ENCODE measurements at places on chromosomes 6 and 20.

DNA sequence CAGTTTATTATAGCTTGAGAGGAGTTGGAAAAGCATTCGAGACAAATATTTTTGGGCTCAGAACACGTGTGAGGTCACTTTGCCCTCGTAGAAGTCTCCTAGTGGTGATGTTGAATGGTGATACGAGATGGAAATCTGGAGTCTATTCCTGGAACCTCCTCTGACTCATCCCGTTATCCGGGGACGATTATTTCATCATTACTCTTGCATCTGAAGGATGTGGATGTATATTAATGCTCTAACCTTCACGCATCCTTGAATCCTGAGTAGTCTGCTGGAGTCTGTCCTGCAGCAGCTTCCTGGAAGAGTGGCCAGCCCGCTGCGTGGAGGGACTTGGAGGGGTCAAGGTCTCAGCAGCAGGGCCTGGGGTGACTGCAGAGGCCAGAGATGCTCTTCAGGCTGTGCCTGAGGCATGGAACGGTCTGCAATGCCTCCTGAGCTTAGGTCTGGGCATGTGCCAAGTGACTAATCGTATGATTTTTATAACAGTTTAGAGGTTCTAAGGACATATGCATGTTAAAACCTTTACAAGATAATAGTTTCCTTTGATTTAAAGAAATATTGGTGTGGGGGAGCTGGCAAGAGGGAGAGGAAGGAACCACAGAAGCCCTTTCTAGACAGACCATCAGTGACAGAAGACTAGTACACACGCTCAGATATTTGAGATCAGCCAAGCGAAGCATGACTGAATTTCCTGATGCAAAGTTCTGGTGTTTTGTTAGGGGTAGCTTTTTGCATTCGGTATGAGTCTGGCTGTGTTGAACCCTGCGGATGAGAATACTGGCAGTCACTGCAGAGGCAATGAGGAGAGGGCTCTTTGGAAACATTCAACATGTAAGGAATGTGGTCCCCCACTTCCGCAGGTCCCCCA is 400.2 kb downstream of the QKI start:
- no peak overlapping the region for H3K27ac ChIP-seq
- DNase-seq: no peak
- no peak overlapping the region for H3K4me3 ChIP-seq
- H3K27me3 ChIP-seq: peaks cover 4% of the 10 kb centered on the region
- peaks cover 4% of the 10 kb centered on the region for H3K4me1 ChIP-seq

DNA sequence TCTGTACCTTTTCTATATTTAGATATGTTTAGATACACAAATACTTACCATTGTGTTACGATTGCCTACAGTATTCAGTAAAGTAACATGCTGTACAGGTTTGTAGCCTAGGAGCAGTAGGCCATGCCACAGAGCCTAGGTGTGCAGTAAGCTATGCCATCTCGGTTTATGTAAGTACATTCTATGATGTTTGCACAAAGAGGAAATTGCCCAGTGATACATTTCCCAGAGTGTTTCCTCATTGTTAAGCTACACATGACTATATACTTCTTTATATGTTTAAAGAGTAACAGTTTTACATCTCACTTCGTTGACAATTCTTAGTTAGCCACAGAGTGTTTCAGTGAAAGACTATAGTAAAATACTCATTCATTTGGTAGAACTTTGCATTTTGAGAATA is 51.5 kb downstream of the SLC35F1 start:
- H3K4me3 ChIP-seq: no peak overlapping the region
- DNase-seq: no peak
- H3K36me3 ChIP-seq: no peaks in the 10 kb centered on the region
- no peak overlapping the region for H3K27ac ChIP-seq
- no peaks in the 10 kb centered on the region for H3K4me1 ChIP-seq

DNA sequence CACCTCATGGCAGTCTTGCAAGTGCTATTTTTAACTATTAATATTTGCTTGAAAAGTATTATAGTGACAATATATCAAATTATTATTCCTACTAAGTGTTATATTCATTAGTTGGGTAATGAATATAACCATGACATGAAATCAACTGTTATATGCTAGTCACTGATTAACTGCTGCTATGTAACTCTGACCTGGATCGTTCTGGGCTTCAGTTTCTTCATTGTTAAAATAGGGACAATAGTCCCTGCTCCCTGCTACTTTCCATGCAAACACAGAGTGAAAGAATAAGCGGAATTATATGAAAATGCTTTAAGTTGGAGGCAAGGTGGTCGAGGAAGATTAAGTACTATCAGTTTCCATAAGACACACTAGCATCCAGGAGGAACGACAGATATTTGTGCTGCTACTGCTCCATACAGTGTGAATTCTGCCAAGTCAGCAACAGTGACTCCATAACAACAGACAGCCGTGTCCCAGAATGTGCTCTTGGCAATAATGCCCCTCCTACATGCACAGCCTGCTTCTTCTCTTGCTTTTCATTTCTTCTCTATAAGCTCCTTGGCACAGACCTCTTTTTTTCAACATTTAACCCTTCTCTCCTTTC is 107.2 kb downstream of the CHD6 start:
- H3K27me3 ChIP-seq: no peaks in the 10 kb centered on the region
- no peak overlapping the region for H3K27ac ChIP-seq
- no peak for DNase-seq
- no peak overlapping the region for H3K4me3 ChIP-seq

DNA sequence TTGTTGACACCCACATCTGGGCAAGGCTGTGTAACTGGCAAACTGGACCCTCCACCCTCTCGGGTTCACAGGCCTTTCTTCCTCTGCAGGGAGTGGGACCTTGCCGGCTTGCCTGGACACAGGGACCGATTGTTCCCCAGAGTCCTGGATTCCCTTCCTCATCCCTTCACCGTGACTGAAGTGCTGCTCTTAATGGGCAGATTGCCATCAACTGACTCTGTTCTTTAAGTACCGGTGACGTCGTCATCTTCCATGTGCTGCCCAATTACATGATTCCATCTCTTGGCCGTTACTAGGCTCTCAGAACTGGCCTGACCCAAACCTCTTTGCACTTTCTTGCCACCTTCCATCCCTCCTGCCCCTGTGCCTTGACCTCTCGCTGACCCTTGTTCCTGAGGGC is 85.4 kb downstream of the EYA4 start:
- H3K4me1 ChIP-seq: no peaks in the 10 kb centered on the region
- H3K27me3 ChIP-seq: peaks cover 4% of the 10 kb centered on the region
- no peak for DNase-seq
- no peaks in the 10 kb centered on the region for H3K36me3 ChIP-seq
- H3K27ac ChIP-seq: no peak overlapping the region
- H3K4me3 ChIP-seq: no peak overlapping the region

GRCh38 chr6:168377856-168378832 is 58.6 kb upstream of the DACT2 start:
- DNase-seq: no peak
- no peaks in the 10 kb centered on the region for H3K27me3 ChIP-seq
- no peak overlapping the region for H3K4me3 ChIP-seq
- H3K27ac ChIP-seq: no peak overlapping the region
- no peaks in the 10 kb centered on the region for H3K4me1 ChIP-seq
- H3K36me3 ChIP-seq: no peaks in the 10 kb centered on the region

GRCh38 chr6:162108041-162108440 is 619.5 kb downstream of the PRKN start:
- H3K4me3 ChIP-seq: no peak overlapping the region
- no peak for DNase-seq
- no peaks in the 10 kb centered on the region for H3K27me3 ChIP-seq
